ENCODE measurements at places on chromosomes 1 and 21. TPM values are rescaled to one million over a fixed set of nuclear protein-coding genes. Genes with fewer than 3 reads are reported as not detected.

Gene TNFRSF4
- 1,005 TPM for total RNA-seq

Gene TNNI3K
- 0.38 TPM for total RNA-seq

Gene SAMD13
- total RNA-seq: 0.38 TPM

Gene NTRK1
- total RNA-seq: 6.7 TPM

Gene DNAH14
- not detected for total RNA-seq

Gene KIF2C
- 107 TPM for total RNA-seq

DNA sequence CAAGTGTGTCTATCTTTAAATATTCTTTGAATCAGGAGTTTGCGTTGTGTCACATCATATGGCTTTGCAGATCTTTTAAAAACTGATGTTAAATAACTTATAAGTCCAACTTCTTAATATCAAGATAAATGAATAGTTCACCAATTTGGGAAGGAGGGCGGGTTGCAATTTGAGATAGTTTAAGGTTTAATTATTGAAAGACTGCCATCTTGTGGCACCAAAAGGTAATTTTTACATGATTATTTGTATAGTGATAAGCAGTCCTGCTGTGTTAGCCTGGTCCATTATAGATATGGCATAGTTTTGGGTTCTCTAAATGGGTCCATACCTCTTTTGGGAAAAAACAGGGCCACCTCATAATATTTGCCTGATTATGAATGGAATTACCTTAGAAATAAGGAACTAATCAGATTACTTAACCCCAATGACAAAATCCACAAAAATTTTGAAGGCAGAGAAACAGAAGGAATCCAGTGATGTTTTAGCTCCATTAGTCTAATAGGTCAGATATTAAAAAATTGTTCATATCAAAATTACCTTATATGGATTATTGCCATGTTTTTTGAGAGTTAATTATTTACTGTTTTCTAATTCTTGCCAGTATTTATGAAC, 64.3 kb downstream of the PRKAA2 start:
- H3K27ac ChIP-seq: no peak overlapping the region
- no peaks in the 10 kb centered on the region for H3K36me3 ChIP-seq
- no peaks in the 10 kb centered on the region for H3K4me1 ChIP-seq
- no peak overlapping the region for H3K4me3 ChIP-seq

GRCh38 chr1:222204475-222204874, 343.4 kb downstream of the HHIPL2 start:
- H3K4me3 ChIP-seq: no peak overlapping the region
- no peaks in the 10 kb centered on the region for H3K4me1 ChIP-seq
- no peak overlapping the region for H3K27ac ChIP-seq
- no peaks in the 10 kb centered on the region for H3K36me3 ChIP-seq
- H3K27me3 ChIP-seq: peaks cover 3% of the 10 kb centered on the region

DNA sequence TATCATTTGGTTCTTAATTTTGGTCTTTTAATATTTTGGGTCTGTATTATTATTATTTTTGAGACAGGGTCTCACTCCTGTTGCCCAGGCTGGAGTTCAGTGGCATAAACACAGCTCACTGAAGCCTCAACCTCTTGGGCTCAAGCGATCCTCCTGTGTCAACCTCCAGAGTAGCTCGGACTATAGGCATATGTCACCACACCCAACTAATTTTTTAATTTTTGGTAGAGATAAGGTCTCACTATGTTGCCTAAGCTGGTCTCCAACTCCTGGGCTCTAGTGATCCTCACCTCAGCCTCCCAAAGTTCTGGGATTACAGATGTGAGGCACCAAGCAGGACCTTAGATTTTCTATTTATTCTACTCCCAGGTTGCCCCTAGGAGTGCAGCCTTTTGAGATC, 2.7 kb upstream of the ILF2 start:
- no peak for DNase-seq
- peaks cover 15% of the 10 kb centered on the region for H3K27me3 ChIP-seq
- H3K4me3 ChIP-seq: no peak overlapping the region
- no peak overlapping the region for H3K27ac ChIP-seq
- peaks cover 32% of the 10 kb centered on the region for H3K4me1 ChIP-seq

- no peak for DNase-seq
- H3K4me3 ChIP-seq: no peak overlapping the region
- peaks cover 5% of the 10 kb centered on the region for H3K4me1 ChIP-seq
- H3K36me3 ChIP-seq: peaks cover 18% of the 10 kb centered on the region
Measured at GRCh38 chr1:39529901-39530535, 38.6 kb downstream of the BMP8A start.

DNA sequence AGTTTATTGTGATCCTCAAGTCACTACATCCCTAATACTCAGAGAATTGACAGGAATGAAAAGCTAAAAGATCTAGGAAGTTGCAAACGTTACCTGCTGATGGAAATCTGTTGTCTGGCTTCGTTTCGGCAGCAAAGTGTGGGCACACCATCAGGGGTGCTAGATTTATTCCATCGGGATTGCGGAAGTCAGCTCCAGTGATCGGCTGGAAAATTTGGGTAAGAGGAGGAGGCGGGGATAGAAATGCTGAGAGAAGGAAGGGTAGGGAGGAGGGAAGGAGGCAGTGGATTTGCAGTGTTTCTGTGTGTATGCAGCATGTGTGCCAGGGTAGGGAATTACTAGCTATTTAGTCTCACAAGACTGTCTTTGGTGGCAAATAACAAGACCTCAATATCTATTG, at the start of gene CTSK:
Gene CTSK, minus strand, starts transcription at position 140 of the 400 bp plus-strand sequence. CDS start 1,455 bp downstream, outside the sequence.
- no peak within 1 kb of the TSS for H3K4me3 ChIP-seq
- DNase-seq: no peak
- peaks cover 7% of the 10 kb centered on the region for H3K4me1 ChIP-seq
- H3K36me3 ChIP-seq: no peaks in the 10 kb centered on the region
- no peaks in the 10 kb centered on the region for H3K27me3 ChIP-seq

DNA sequence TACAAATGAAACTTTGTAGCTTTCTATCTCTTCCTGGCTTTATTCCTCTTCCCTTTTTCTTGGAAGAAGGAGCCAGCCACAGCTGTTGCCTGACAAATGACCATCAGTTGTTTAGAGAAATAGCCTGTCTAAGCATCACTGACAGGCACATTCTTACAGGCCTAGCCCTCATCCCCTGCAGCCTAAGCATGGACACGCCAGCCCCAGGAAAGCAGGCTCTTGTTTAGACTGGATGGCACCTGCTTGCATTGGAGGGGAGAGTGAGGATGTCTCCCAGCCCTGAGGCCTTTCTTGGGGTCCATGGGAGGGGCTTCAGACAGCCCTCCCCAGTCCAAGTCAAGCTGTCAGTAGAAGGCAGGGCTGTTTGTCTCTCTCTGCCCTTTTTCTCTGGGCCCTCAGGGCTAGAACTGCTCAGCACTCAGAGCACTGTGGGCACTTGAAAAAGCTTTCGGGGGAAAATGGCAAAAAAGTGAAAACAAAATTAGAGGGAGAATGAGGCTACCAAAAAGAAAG, 282.5 kb upstream of the PLXNA2 start:
- no peaks in the 10 kb centered on the region for H3K4me1 ChIP-seq
- DNase-seq: no peak
- H3K27me3 ChIP-seq: no peaks in the 10 kb centered on the region
- H3K4me3 ChIP-seq: no peak overlapping the region

- no peak for DNase-seq
- H3K27ac ChIP-seq: no peak overlapping the region
- peaks cover 13% of the 10 kb centered on the region for H3K4me1 ChIP-seq
- peaks cover 51% of the 10 kb centered on the region for H3K36me3 ChIP-seq
Measured at GRCh38 chr1:11227106-11228077, 35.0 kb downstream of the MTOR start.
